ENCODE measurements at places on chromosomes 2 and 18. TPM values are rescaled to one million over a fixed set of nuclear protein-coding genes. Genes with fewer than 3 reads are reported as not detected.

DNA sequence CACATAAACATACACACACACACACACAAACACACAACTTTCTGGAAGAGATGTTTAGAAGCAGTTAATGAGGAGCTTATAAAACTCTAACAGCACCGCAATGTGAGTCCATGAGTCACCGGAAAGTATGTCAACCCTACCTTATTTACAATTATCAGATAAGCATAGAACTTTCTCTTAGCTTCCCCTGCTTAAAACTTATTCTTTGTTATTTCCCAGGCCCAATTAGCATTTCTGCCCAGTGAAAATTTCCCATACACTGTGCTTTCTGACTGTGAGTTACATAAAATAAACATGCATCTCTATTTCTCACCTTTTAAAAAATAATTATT lies 737.6 kb downstream of the LRP1B start:
- no peak for DNase-seq

- no peak for DNase-seq
These were observed 9.3 kb upstream of the ATL2 start for GRCh38 chr2:38386377-38386776.

DNA sequence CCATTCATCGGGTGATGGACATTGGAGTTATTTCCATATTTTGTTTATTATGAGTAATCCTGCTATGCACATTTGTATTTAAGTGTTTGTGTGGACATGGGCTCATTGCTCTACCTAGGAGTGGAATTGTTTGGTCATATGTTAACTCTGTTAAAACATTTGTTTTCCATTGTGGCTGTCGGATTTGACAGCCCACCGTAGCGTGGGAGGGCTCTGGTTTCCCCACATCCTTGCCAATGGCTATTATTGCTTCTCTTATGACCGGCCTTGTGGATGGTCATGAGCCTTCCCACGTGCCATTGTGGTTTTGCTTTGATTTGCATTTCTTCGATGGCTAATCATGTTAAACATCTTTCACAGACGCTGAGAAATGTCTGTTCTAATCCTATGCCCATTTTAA lies 92.0 kb downstream of the ZNF236 start:
- DNase-seq: no peak

- no peak for DNase-seq
These were observed 54.8 kb downstream of the CDH20 start for GRCh38 chr18:61388010-61388409.

- no peak for DNase-seq
These were observed 31.7 kb downstream of the TMEM178A start for GRCh38 chr2:39697454-39697853.

DNA sequence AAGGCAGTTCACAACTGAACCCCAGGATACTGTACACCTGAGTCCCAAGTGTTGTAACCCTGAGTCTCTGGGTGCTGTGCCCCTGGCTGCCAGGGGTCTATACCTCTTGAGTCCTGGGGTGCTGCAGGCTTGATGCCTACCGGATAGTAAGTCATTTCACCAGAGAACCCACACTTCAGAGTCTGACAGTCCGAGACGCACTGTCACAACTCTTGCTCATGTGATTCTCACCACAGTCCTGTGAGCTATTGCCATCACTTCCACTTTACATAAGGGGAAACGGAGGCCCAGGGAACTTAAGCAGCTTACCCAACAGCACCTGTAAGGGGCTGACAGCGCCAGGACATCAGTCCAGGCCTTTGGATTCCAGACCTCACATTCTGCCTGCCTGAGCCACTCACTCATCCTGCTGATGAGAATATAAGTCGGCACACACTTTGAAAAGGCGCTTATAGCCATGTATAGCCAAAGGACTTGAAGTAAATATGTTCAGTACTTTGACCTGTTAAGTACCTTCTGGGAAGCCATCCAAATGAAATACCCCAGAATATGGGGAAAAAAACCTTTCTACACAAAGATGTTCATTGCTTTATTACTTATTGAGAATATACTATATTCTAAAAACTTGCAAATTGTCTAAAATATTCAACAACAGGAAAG lies 180.7 kb upstream of the ID2 start:
- DNase-seq: no peak

- DNase-seq: no peak
These were observed 4.0 kb upstream of the MREG start for GRCh38 chr2:216017365-216017764.

DNA sequence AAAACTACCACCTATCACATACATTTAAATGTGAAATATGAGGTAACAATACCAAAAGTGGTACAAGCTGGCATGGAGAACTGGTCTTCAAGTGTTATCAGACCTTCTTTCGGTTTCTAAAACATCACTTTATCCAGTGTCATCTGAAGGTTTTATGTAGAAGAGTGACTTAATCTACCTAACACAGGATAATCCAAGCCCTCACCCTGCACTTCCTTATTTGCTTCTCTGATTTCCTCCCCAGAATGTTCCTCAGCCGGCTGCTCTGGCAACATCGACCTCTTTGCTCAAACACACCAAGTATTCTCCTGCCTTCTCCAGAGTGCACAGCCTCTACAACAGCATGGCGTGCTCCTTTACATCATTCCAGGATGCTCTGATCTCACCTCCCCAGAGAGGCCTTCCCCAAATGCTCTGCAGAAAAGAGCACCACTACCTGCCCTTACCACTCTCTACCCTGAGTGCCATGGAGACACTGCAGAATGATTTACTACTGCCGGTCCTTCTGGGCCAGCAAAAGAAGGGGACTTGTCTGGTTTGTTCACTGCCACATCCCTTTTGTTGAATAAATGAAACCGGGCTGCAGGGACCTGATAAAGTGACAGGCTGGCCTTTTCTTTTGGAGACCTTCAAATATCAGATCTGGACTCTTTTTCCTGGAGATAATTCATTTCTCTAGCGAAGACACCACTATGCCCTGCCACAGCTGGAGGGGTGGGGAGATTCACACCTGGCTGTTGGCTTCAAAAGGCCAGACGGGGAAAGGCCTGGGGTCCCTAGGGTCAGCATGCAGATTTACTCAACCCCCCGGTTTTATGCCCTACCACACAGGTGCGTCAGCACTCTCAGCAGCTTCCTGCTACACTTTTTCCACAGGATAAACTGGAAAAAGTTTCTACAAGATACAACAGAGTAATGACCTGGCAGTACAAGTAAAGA lies 42.0 kb downstream of the TTR start:
- DNase-seq: no peak

- DNase-seq: no peak
These were observed 665.5 kb downstream of the NYAP2 start for GRCh38 chr2:226064932-226065570.

GRCh38 chr2:23346029-23346428 lies 39.0 kb upstream of the KLHL29 start:
- no peak for DNase-seq

GRCh38 chr18:77807650-77808049 lies 558.0 kb downstream of the GALR1 start:
- DNase-seq: no peak

DNA sequence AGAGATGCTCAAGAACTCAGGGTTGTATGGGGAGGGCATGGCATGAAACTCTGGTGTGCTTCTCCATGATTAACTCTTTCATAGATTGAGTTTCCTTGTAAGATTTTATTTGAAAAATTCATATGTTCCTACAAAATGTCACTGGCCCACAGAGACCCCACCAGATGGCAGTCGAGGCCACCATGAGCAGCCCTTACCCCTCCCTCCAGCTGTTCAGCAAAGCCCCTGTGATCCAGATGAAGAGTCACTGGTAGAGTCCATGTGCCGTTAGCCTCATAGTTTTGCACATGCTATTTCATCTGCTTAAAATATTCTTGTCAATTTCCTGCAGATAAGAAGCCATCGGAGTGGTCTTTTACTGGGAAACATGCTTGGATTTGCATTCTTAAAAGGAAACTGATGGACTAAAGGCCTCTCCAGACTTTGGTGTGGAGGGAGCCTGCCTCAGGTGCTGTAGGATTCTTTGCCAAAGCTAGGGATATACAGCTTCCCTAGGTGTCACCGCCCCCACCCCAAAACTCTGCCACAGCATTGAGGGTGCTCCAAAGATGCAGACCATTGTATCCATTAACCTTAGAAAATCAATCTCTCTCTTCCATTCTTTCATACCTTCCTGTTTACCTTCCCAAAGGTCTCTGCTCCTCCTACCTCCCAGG lies 18.8 kb downstream of the ZNF385B start:
- DNase-seq: no peak

DNA sequence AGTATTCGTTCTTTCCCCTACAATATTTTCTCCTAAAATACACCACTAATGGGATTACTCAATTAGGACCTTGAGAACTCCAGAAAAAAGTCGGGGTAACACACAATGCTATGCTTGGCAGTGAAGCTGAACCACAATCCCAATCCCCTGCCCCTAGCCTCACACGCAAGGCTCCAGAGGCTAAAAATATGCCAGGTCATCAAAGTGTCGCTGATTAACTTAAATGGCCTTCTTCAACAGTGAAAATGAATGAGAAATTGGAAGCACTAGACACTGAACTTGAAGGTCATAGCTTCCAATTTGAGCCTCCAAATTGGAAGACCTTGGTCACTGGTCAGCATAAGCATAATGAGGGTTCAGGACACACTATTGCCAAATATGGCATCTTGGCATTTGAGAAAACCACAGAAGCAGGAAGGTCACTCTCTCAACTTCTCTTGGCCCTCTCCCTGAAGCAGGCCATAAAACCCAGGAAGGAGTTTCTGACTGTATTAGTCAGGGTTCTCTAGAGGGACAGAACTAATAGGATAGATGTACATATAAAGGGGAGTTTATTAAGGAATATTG lies 86.0 kb upstream of the SATB2 start:
- no peak for DNase-seq

DNA sequence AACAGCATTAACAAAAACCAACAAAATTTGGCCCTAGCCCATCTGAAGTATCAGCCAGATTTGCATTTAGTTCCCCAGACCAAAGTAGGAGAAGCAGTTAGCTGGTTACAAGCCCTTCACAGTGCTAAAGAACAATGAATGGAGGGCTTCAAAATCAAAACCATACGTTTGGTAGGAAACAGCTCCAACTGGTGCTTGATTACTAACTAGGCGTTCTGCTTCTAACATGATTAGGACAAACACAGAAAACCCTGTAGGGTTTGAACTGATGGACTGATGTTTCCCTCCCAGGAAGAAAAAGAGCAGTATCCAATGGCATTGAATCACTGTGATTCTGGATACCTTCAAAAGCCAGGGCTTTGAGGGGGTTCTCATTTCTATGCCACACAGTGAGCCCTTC lies 20.5 kb upstream of the STAT4 start:
- no peak for DNase-seq

DNA sequence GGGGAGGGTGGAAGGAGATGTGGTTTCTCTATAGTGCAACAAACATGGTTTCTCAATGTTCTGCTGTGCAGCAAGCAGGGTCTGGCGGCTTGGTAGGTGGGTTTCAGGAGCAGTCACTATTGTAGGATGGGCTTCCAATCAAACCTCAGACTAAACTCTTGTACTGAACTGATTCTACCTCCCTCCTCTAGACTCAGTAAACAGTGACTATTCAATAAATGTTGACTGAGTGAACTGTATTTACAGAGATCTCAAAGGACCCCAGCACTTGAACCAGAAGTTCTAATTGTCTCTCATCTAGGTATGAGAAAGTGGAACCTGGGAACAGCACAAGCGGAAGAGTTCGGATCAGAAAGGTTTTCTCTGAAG lies 26.8 kb upstream of the CYP27A1 start:
- no peak for DNase-seq

- no peak for DNase-seq
These were observed 72.7 kb downstream of the TWIST2 start for GRCh38 chr2:238920601-238921001.

The ADRA2B gene
- polyA plus RNA-seq: not detected

The NAT8 gene
- not detected for polyA plus RNA-seq

The MROH2A gene
- polyA plus RNA-seq: not detected

The POMC gene
- polyA plus RNA-seq: 10.1 TPM

The SRD5A2 gene
- not detected for polyA plus RNA-seq

The BOK gene
- not detected for polyA plus RNA-seq

The TYW5 gene
- polyA plus RNA-seq: 2.7 TPM

The MEP1B gene
- polyA plus RNA-seq: 0.08 TPM

The ALLC gene
- not detected for polyA plus RNA-seq

All from naive thymus-derived CD4-positive, alpha-beta T cell (primary cell).